GM20000 (cell line): ENCODE measurements at places on chromosomes 1 and 21.

DNA sequence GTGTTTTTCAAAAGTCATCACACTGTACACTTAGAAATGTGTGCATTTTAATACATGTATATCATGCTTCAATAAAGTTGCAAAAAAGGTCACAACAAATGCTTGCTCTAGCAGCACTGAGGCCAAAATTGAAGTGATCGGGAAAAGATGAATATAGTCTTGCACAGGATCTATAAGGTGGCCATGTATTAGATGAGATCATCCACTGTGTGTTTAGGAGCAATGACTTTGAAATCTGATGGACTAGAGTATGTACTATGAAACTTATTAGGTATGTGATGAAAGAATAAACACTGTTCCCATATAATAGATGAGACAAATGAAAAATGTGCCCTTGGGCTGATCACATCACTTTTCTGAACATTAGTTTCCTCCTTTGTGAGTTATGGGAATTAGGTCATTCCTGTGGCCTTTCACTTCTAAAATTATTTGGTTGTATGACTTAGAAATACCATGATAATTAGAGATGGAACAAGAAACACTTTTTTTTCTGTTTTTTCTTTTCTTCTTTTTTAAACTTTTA is 984.6 kb downstream of the ADGRL2 start:
- DNase-seq, result no peak

GRCh38 chr1:234125283-234125682 is 220.8 kb downstream of the SLC35F3 start:
- peak; percentile 31 for DNase-seq

DNA sequence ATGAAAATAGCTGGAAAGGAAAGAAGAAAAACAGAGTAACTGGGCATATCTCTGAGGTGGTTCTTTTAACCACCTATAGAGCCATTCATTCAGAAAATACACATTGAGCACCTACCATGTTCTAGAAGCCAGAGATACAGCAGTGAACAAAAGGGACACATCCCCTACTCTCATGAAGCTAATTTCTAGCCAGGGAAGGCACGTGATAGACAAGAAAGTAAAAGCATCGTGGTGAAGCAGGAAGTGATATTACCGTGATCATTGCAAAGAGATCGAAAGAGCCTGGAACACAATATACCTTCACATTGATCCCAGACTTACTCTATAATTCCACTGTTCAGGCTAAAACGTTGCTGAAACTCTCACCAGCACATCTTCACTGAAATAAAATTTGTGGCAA is 76.0 kb downstream of the TIAM1 start:
- no peak for DNase-seq

DNA sequence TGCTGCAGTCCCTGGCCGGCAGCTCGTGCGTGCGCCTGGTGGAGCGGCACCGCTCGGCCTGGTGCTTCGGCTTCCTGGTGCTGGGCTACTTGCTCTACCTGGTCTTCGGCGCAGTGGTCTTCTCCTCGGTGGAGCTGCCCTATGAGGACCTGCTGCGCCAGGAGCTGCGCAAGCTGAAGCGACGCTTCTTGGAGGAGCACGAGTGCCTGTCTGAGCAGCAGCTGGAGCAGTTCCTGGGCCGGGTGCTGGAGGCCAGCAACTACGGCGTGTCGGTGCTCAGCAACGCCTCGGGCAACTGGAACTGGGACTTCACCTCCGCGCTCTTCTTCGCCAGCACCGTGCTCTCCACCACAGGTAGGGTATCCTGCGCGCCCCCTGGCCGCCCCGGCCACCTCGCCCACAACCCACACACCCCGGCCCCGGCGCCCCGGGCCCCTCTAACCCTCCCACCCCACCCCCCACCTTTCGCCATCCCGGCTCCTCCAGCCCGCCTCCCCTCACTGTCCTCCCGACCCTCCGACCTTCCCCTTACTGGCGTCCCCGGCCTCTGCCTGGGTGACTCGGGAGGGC is 352 bp downstream of the KCNK1 start:
- DNase-seq, result peak; percentile 78

- DNase-seq, result no peak
These were observed 127.0 kb downstream of the NME7 start for GRCh38 chr1:169240449-169241232.

DNA sequence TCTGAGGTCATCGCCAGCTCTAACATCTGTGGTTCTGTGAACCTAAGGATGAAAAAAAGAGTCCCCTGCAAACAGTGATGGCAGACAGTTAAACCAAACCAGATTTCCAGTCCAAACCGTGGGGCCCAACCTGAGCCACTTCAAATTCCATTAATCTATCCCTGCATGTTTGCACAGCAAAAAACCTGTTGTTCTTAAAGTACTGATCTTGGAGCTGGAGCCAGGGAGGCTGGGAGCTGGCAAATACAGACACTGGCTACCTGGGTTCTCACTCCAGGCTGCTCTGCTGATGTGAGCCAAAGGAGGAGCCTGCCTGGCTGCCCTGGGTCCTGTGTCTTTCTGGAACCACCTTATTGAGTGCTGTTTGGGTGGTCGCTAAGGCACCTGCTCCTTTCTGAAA is 16.4 kb downstream of the LDLRAD1 start:
- no peak for DNase-seq

GRCh38 chr1:49971088-49971487 is 52.7 kb downstream of the AGBL4 start:
- no peak for DNase-seq

DNA sequence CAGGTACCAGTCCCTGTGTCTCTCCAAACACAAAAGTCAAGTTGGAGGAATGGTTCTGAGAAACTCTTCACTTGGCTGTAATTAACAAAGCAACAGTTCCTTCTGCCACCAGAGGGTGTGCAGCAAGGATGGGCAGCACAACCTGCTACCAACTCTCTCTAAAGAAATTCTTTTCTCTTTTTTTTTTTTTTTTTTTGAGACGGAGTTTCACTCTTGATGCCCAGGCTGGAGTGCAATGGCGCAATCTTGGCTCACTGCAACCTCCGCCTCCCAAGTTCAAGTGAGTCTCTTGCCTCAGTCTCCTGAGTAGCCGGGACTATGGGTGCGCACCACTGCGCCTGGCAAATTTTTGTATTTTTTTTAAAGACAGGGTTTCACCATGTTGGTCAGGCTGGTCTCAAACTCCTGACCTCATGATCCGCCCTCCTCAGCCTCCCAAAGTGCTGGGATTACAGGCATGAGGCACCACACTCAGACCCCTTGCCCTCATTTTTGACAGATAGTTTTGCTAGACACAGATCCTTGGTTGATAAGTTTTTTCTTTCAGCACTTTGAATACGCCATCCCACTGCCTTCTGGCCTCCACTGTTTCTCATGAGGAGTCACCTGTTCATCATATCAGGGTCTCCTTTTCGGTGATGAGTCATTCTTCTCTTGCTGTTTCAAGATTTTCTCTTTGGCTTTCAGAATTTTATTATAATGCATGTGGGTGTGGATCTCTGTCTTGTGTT is 12.1 kb upstream of the DEGS1 start:
- no peak for DNase-seq

- no peak for DNase-seq
These were observed 349.4 kb downstream of the HLX start for GRCh38 chr1:221228594-221228993.

GRCh38 chr21:34836103-34836932 is 167.5 kb downstream of the CLIC6 start:
- no peak for DNase-seq

DNA sequence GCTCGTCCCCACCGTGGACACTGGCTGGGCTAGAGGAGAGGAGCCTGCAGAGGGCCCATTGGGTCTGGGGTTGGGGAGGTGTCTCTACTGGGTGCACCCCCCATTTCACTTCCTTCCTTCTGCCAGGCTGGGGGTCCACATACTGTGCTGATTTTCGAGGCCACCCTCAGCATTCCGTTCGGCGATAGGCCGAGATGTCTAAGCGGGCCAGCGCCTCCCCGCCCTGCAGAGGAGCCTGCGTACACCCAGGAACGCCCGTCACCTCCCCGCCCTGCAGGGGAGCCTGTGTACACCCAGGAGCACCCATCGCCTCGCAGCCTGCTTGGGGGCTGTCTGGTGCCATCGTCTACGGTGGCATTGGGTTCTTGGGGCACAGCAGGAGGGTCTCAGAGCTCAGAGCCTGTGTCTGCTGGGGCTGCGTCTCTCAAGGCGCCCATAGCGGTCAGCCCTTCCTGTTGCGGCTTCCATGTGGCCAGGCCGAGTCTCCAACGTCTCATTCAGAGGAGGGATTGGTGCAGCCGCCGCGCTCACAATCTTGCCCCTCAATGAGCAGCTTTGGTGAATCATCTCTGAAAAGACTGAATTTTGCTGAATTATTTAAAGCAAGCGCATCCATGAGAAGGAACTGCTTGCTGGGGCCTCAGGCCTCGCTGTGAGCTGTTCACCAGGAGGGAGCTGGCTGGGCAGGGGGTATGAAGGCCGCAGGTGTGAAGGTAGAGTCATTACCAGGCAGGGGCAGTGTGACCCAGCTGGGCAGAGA is 30.7 kb upstream of the AGPAT3 start:
- no peak for DNase-seq

DNA sequence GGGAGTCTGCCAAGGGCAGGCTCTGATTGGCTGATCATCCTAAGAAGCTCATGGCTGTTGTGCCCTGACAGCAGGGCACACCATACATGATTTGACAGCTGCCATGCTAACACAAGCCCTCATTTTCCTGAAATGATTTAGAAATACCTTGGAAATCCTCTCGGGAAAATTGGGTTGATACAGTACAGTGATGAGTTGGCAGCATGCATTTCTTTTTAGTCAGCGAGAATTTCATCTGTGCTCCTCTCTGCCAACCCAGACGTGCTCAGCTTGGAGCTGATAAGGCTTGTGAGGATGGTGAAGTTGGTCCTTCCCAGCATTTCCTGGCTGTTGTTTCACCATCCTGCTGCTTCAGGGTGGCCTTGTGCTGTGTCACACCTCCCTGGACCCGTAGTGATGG is 22.6 kb upstream of the KCNQ4 start:
- DNase-seq, result no peak

DNA sequence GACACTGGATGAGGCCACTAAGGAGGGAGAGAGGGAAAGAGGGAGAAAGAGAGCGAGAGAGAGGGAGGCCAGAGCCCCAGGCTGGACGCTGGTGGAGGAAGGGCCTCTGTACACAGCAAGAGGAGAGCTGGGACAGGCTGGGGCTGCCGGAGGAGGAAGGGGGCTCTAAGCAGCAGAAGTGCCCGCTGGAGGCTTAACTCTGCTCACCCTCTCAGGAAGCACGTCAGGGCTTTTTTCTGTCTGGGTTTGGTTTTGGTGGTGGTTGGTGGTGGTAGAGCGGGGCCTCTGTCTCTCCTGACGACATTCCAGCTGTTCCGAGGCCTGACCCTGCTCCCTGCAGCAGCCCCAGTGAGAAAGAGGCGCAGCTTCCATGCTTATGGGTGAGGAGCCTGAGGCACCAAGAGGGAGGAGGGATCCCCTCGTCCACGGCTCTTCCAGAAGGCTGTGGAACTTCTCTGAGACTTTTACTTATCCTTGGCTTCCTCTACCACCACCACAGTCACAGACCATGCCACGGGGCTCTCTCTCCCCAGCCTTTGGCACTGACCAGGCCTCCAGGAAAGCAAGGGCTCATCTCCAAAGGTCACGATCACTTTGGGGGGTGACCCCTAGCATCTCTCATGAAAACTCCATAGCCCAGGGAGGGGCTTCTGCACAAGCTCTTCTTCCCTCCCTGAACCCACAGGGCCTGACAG is 136.4 kb upstream of the VAMP3 start:
- no peak for DNase-seq

DNA sequence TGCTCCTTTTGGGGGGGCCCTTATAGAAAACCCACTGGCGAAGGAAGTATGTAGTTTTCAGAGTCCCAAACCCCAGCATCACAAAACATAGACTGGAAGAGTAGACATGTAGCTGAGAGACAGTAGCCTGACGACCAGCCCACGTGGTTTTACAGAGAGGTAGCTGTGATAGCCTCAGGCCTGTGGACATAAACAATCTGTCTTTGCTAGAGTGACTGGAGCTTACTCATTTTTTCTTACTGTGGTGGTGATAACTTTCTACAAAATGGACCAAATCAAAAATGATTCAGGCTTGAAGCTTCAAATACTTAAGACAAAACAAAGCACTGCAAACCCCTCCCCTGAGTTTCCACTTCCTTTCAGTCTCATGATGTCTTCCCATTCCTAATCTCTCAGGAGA is 497.0 kb downstream of the RWDD3 start:
- no peak for DNase-seq

- DNase-seq, result peak; percentile 8
These were observed 39.6 kb downstream of the KCTD3 start for GRCh38 chr1:215606564-215607168.

GRCh38 chr1:86061551-86061990 is 95.0 kb downstream of the COL24A1 start:
- no peak for DNase-seq

DNA sequence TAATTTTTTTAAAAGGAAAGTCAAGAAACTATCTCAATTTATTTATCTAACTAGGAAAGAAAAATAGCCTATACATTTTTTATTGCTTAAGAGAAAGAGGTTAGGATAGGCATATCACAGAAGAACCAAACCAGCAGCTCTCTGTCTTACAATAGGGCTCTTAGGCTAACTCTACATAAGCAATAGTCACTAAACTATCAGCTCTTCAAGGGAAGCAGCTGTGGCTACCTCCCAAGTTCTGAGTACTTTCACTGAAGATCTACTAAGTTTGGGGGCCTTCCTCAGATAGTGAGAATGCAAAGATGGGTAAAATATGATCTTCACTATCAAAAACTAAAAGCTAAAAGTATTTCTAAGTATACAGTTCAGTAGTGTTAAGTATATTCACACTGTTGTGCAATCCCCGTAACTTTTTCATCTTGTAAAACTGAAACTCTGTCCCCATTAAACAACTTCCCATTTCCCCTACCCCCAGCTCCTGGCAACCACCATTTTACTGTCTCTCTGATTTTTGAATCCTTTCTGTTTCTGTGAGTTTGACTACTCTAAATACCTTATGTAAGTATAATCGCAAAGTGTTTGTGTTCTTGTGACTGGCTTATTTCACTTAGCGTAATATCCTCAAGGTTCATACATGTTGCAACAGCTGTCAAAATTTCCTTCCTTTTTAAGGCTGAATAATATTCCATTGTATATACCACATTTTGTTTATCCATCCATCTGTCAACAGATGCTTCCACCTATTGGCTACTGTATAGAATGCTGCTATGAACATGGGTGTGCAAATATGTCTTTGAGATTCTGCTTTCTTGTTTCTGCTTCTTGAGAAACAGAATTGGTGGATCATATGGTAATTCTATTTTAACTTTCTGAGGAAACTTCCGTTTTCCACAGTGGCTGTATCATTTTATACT is 73.3 kb downstream of the ACBD6 start:
- no peak for DNase-seq

- no peak for DNase-seq
These were observed 110.7 kb upstream of the SLC45A1 start for GRCh38 chr1:8207202-8207601.

DNA sequence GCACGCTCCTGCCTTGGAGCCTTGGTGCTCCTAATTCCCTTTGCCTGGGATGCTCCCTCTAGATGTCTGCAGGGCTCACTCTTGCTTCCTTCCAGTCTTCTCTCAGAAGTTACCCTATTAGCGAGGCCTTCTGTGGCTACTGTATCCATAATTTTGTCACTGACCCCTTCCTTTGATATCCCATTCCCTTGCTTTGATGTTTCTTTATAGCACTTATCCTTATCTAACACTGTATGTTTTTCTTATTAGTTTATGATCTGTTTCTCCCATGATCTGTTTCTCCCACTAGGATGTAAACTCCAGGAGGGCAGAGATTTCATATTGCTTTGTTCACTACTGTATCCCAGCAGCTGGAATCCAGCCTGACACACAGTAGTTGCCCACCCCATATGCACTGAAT is 263.4 kb downstream of the FOXD2 start:
- DNase-seq, result no peak
